SJSA1 (cell line): ENCODE measurements at places on chromosomes 4 and X. TPM values are rescaled to one million over a fixed set of nuclear protein-coding genes. Genes with fewer than 3 reads are reported as not detected.

The XAGE1A gene
- not detected in 2 replicates for total RNA-seq

GRCh38 chrX:129746557-129747470 is 8.0 kb downstream of the XPNPEP2 start:
- no peak for DNase-seq

DNA sequence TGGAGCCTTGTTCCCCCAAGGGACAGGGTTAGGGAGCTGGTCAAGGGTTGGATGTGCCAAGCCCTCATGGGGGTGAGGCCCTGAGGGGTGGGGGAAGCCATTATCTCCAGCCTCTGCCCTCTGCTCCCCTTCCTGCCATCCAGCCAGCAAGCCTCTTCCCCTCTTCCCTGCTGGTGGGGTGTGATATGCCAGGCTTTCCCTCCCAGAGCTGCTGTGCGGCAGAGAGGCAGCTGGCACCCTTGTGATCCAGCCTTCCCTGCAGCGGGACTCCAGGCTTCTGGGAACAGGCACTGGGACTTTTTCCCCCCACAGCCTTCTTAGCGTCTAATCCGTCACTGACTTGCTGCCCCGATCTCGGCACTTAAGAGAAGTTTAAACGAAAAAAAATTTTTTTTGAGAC is 6.3 kb downstream of the SSR4 start:
- no peak for DNase-seq

DNA sequence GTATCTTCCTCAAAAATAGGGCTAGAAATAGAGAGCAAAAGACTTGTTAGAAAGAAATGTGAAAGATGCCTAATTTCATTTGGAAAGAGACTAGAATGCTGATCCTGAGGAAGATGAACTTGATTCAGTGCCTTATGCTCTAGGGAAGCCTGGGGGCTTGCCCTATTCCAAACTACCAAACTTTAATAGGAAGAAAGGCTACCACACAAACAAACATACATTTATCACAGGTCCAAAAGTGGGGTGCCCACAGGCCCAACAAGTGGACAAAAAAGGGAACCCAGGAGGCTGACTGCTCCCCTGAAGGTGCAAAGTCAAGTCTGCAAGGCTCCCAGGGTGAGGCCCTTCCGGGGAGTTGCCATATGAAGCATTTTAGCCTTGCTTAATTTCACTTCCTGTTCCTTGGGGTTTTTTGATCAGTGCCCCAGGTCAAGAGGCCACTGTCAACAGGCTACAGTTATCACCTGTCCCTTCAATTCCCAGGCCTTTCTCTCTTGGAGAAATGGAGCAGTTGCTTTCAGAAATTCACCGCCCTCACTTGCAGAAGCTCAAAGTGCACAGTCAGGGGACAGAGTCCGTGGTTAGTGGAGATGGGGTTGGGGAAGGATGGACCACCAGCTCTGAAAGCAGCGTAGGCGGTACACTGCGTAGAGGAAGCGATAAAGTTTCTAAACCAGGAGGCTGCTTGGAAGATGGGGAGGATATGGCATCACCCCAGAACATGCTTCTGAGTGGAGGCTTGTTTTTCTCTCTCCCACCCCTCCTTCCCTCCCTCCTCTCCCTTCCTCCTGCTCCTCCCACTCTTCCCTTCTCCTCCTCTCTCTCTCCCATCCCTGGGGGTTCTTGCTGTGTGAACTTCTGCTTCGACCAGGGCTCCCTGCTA is 36.4 kb downstream of the TMEM154 start:
- DNase-seq, result no peak

DNA sequence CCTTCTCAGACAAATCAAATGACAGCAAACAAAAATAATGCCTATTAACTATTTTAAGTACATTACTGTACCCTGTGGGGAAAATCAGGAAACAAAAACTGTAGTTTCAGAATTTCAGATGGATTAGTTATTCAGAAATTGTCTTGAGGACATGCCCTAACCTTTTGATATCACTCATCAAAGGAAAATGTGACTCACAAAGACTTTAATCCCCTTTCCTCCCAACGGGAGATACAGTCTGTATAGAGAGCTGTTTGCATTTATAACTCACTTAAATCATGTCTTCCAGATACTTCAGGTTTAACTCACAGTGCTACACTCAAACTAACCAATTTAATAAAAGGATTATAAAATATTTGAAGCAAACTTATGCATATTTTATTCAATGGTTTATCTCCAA is 304.0 kb downstream of the MAPK10 start:
- no peak for DNase-seq

DNA sequence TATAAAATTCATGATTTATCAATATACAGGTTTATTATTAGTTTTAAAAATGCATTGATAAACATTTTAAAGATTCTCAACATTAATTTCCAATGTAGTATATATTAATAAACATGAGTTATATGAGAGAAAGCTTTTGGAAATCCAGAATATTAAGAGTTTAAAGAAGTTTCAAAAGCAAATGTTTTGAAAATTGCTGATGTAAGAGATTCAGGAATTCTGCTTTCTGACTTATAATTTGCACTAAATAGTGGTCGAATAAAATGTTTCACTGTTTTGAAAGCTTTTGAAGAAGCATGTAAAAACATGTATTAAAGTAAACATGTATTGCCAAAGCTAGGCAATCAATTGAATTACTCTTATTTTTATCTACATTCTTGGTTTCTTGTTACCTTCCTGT is 151.2 kb upstream of the CXorf51B start:
- no peak for DNase-seq

GRCh38 chrX:66012094-66012534 is 27.8 kb downstream of the VSIG4 start:
- no peak for DNase-seq

- no peak for DNase-seq
Measured at GRCh38 chr4:137156054-137156453, 376.2 kb downstream of the PCDH18 start.

DNA sequence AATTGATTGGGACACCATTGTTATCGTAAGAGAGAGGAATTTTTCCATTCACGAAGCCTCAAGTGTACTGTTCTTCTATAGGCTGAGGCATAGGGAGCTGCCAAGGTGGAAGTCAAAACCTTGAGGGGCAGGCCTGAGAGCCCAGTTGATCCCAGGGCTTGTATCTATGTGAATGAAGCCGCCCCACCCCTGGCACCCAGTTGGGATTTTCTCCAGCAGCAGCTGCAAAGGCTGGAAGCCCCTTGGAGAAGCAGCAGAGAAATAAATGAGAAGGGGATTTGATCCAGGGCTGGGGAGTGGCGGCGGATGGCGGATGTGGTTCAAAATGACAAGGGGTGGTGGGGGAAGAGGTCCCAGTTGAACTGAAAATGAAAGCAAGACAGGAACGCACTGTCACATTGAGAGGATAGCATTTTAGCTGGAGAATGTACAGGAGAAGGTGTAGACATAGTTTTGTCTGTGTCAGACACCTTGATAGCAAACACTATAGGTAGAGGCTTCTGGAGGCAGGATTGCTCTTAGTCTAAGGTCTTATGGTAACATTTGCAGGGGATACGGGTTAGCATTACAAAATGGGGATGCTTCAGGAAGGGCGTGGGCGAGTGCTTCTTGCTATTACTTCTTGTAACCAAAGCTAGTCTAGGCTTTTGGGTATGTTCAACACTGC is 32.6 kb downstream of the DOCK11 start:
- DNase-seq, result no peak

DNA sequence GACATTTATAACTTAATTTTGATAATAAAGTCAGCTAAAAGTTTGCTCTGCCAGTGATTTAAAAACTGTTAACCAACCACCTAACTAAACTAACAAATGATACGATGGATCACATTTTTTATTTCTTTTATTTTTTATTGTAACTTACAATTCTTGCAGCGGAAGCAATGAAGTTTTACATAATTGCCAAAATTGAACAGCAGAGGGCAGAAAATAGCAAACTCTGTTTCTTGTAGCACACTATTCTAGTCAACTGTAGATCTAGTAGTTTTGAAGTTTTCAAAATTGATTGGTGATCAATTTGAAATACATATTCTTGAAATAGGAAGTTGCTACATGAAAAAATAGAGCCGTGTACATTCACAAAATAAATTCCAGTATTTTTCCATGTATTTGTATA is 2.8 kb upstream of the GRIA2 start:
- no peak for DNase-seq
